Left lung (tissue), 14 donors: ENCODE measurements at places on chromosomes 3 and 15. TPM values are rescaled to one million over a fixed set of nuclear protein-coding genes. Genes with fewer than 3 reads are reported as not detected.

RTP4 gene
- polyA plus RNA-seq: 0.72 TPM

CCR9 gene
- 0.28 TPM for polyA plus RNA-seq

FBXO40 gene
- polyA plus RNA-seq: 0.03 TPM

PTH1R gene
- polyA plus RNA-seq: 60.6 TPM

DNA sequence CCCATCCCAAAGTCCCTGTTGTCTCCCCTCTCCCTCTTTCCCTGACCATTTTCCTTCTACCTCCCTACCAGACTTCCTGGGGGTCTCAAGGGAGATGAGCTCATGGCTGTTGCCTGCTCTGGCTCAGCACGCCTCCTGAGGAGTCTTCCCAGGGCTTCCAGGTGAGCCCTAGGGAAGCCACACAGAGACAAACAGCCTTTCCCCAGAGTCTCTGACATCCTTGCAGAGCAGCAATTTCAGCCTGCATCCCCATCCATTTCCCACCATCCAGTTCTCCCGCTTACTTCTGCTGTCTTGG is 189.2 kb upstream of the LINGO1 start:
- DNase-seq: no peak
- H3K27me3 ChIP-seq: peaks cover 40% of the 10 kb centered on the region
- H3K4me3 ChIP-seq: no peak overlapping the region
- no peaks in the 10 kb centered on the region for H3K36me3 ChIP-seq

GRCh38 chr3:69290006-69290405 is 95.9 kb downstream of the FRMD4B start:
- DNase-seq: no peak
- no peak overlapping the region for H3K4me3 ChIP-seq
- H3K36me3 ChIP-seq: no peaks in the 10 kb centered on the region
- no peak overlapping the region for H3K27ac ChIP-seq

- DNase-seq: no peak
- H3K27ac ChIP-seq: no peak overlapping the region
- no peak overlapping the region for H3K4me3 ChIP-seq
- peaks cover 15% of the 10 kb centered on the region for H3K4me1 ChIP-seq
- H3K27me3 ChIP-seq: no peaks in the 10 kb centered on the region
These were observed 2.1 kb upstream of the RHOV start for GRCh38 chr15:40875991-40876730.

GRCh38 chr3:150146991-150147761 is 176.5 kb upstream of the PFN2 start:
- H3K4me1 ChIP-seq: no peaks in the 10 kb centered on the region
- H3K27ac ChIP-seq: peak overlapping the region; percentile 43
- no peaks in the 10 kb centered on the region for H3K36me3 ChIP-seq
- H3K4me3 ChIP-seq: no peak overlapping the region
- no peaks in the 10 kb centered on the region for H3K27me3 ChIP-seq

GRCh38 chr15:100940767-100941379 is 21.7 kb downstream of the LRRK1 start:
- H3K27ac ChIP-seq: no peak overlapping the region
- H3K4me1 ChIP-seq: no peaks in the 10 kb centered on the region
- no peak for DNase-seq
- H3K4me3 ChIP-seq: no peak overlapping the region
- H3K36me3 ChIP-seq: no peaks in the 10 kb centered on the region

GRCh38 chr3:48716508-48716981 is 476 bp downstream of the IP6K2 start:
- DNase-seq: peak; percentile 39
- no peaks in the 10 kb centered on the region for H3K36me3 ChIP-seq

GRCh38 chr3:31421314-31422048 is 111.2 kb upstream of the STT3B start:
- no peaks in the 10 kb centered on the region for H3K36me3 ChIP-seq
- H3K4me1 ChIP-seq: no peaks in the 10 kb centered on the region
- no peaks in the 10 kb centered on the region for H3K27me3 ChIP-seq
